ENCODE measurements at places on chromosomes 12 and 14.

DNA sequence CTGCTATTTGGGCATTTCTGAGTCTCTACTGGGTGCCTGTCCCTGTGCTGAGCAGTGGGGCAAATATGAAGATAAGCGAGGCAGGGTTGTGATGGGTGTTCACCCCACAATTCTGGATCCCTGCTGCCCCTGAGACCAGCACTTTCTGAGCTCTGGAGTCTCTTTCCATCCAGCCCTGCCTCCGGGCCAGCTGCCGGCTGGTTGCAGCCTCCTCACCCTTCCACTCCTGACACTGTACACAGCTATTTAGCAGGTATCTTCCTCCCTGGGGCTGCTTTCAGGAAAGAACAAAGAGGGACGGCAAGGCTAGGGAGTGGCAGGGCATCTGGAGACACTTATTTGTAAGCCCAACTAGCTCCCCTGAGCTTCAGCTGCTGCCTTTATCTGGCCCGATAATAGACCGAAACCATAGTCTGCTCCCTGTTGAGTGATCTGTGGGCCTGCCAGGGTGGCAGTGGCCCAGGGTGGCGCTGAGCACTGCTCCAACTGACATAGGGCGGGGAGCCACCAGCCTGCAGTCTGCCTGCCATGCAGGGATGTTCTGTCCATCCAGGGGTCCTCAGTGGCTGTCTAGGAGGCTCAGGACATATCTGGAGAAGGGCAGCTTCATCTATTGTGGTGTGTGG lies 7.6 kb upstream of the KRT80 start:
- DNase-seq = peak; percentile 25

DNA sequence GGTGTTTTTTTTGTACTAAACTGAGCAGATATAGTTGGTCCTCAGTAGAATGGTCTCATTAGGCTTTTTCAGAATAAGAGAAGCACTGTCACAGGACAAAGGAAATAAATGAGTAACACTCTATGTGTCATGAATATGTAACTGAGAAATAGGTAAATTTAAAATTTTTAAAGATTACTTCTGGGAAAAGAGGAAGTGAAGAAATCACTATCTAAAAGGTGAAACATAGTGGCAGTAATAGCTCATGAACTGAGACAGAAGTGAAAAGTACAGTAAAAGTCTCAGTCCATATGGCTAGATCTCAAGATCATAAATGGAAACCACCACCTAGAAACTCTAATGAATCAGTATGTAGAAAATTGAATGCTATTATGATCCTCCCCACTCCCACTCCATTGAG lies 89.3 kb upstream of the TTC7B start:
- DNase-seq = no peak

GRCh38 chr14:75734854-75735253 lies 73.8 kb downstream of the TTLL5 start:
- no peak for DNase-seq

- DNase-seq = no peak
Measured at GRCh38 chr14:102389246-102389645, 26.5 kb downstream of the TECPR2 start.

- no peak for DNase-seq
Measured at GRCh38 chr12:18165889-18166288, 75.9 kb upstream of the RERGL start.

DNA sequence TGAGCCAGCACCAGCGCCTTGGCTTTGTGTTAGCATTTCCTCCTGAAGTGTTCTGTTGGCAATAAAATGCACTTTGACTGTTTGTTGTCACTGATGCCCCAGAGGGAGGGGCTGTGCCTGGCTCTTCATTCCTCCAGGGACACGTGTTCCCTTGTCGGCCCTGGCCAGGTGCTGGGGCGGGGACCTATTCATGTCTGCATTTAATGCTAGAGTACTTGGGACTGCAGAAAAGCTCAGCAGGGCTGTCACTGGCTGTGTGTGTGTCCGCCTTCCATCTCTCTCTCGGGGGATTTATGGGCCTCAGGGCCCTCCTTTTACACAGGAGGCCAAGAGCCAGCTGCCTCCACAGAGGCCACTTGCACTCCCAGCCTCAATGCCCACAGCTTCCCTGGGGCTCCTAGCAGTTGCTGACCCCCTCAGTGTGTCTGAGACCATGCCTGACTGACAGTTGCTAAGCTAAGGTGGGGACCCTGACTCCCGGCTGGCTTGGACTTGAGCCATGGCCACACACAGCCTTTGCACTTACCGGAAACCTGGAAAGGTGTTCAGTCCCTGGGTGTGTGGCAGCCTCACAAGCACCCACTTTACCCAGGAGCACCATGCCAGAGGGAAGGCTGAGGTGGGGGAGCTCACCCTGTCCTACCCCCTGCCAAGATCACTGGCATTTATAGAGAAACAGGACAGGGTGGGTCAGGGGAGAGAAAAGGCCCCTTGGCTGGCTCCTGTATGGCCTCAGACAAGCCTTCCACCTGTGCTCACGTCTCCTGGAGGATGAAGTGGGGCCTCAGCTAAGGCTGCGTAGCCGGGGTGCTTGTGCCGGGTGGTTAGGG lies 27.8 kb downstream of the HIP1R start:
- DNase-seq = no peak

DNA sequence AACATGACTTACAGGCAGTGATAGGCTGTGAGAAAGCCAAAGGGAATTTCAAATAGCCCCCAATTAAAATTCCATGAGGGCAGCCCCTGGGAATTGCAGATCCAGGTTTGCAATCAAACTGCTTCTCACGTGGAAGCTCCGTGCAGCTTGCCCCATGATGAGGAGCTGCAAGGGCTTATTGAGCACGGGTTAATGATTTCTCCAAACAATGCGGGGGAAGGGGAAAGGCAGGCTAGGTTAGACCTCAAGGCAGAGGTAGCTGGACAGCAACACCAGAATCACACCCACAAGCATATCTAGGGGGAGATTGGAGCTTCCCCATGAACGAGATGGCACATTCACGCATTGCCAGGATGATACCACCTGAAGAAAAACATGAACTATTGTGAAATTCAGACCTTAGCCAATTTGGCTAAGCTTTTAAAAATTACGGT lies 5.0 kb upstream of the DUSP6 start:
- no peak for DNase-seq

DNA sequence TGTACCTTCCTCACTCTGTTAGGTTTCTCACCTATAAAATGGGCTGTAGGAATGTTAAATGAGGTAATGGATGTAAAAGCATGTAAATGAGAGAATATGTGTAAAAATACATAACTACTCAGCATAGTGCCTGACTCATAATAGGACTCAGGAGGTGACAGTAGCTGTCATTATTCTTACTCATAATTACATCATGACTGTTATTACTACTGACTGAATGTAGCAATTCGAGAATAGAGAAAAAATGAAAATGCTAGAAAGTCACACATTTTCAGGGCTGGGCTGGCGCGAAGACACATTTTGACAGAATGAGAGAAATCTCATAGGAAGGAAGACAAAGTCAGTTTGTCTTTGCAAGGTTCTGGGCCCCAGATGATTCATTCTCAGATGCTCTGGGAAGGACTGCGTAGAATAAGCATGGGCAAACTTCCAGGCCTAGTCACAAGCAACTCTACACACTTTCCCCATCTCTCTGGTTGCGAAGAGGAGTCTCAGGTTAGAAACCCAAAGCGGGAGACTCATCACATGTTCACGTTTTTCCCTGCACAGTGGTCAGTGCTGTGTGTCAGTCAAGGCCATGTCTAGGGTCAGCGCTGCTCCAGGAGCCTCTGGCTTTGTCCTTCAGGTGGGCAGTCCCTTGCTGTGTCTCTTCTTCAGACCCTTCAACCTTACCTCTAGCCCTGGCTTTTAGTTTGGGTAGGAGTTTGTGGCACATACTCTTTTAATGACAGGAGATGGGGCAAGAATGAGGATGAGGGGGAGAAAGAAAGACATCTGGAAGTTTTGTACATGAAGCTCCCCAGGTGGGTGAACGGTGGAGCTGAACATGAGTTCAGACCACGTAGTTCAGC lies 8.4 kb downstream of the GPRC5A start:
- no peak for DNase-seq

- DNase-seq = no peak
Measured at GRCh38 chr14:79724934-79725717, 486.2 kb downstream of the DIO2 start.

- no peak for DNase-seq
Measured at GRCh38 chr14:76664790-76665189, 96.5 kb upstream of the VASH1 start.

DNA sequence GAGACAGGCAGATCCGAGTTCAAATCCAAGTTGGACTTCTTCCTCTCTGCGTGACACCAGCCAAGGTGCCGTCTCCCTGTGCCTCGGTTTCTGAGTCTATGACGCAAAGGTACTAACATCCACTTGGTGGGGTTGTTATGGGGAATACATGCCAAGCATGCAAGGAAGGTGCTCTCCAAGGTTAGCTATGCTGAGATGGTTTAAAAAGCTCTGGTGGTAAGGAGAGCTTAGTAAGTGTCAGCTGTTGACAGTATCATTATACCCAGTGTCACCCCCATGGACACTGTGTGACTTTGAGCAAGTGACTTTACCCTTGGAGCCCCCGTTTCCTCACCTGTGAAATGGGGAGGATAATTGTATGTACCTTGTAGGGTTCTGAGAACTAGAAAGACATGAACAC lies 22.2 kb downstream of the MMAB start:
- no peak for DNase-seq

- DNase-seq = no peak
Measured at GRCh38 chr12:11684393-11684792, 34.9 kb downstream of the ETV6 start.

DNA sequence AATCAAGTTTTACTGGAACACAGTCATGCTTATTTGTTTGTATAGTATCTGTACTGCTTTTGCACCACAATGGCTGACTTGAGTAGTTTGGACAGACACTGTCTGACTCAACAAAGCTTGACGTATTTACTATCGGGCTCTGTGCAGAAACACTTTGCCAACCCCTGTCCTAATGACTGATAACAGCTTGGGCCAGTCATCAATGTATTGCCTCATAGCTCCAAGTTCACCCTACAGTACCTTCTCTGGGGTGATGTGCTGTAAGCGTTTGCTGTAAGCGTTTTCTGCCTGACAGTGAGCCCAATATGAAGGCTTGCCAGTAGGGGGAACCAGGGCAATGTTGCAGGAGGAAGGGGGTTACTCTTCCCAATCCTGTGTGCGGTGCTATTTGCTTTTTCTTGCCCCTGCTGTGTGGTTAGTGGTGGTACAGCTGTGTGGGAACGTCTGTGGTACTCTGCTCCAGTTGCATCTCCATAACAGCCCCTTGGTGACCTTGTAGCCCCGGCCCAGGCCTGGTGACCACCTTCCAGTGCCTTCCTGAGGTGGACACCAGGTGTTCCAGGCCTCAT lies 5.4 kb upstream of the CCDC177 start:
- DNase-seq = peak; percentile 7

- DNase-seq = no peak
Measured at GRCh38 chr12:27585739-27586265, 61.8 kb downstream of the PPFIBP1 start.

- DNase-seq = peak; percentile 56
Measured at GRCh38 chr12:38490941-38491340, 174.4 kb downstream of the ALG10B start.

GRCh38 chr12:7966563-7966962 lies 30.6 kb upstream of the SLC2A3 start:
- DNase-seq = peak; percentile 84

GRCh38 chr12:38934078-38934584 lies 28.7 kb upstream of the CPNE8 start:
- DNase-seq = no peak

- no peak for DNase-seq
Measured at GRCh38 chr12:81150382-81150781, 72.5 kb downstream of the ACSS3 start.

GRCh38 chr14:102902086-102902485 lies 20.4 kb upstream of the AMN start:
- DNase-seq = no peak

DNA sequence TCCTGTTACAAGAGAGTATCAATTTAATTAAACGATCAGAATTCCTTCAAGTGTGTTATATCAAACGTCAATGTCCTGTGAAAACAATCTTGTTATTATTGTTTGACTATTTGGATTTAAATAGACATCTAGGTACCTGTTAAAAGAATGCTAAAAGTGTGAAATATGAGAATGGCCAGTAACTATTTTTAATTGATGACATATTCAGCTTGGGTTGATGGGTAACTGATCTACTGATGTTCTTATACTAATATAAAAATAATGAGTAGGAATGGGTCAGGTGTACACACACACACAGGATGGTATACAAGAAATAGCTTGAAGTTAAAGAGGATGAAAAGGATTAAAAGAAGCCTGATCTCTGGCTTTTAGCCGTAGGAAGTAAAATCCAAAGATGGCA lies 146.0 kb downstream of the SLC38A4 start:
- DNase-seq = no peak

GRCh38 chr14:61184112-61184511 lies 97.0 kb downstream of the TMEM30B start:
- no peak for DNase-seq

- peak; percentile 24 for DNase-seq
Measured at GRCh38 chr14:74290415-74290814, 12.3 kb downstream of the ABCD4 start.

GRCh38 chr12:98490501-98491453 lies 24.6 kb upstream of the TMPO start:
- DNase-seq = peak; percentile 97

DNA sequence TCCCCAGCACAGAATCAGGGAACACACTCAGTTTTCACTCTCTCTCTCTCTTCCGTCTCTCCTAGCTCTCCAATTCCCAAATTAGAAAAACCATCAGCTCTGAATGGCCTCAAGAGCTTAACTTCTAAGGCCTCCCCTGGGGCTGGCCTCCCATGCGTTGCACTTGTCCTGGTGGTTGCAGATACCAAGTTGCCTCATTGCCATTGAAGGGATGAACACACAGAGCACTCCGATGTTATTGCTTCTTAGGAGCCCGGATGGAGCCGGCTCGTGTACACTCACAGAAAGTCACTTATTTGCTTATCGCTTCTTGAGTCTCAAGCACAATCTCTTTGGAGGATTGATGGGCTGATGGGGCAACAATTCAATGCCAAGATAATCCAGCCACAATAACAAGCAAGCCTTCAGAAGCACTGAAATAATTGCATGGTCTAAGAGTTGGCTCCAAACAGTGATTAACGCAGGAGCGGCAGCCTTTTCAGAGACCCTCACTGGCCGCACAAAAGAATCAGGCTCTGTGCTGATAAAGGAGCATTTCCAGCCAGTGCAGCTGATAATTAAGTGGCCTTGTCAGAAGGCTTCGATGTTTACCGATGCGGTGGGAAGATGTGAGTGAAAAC lies 175.8 kb upstream of the TMEM132C start:
- DNase-seq = no peak

- DNase-seq = peak; percentile 38
Measured at GRCh38 chr14:67331368-67332125, 28.1 kb downstream of the ATP6V1D start.

- no peak for DNase-seq
Measured at GRCh38 chr14:22282417-22282816, 306.6 kb downstream of the DAD1 start.

- no peak for DNase-seq
Measured at GRCh38 chr14:61561104-61561503, 134.2 kb upstream of the HIF1A start.

Measured in trophoblast cell (in vitro differentiated cells and primary cell).